ENCODE measurements at places on chromosomes 6 and 20.

- H3K27me3 ChIP-seq = no peaks in the 10 kb centered on the region
- H3K27ac ChIP-seq = no peak overlapping the region
- no peaks in the 10 kb centered on the region for H3K4me1 ChIP-seq
- no peak overlapping the region for H3K4me3 ChIP-seq
Measured at GRCh38 chr6:92521553-92521952, 897.8 kb downstream of the EPHA7 start.

DNA sequence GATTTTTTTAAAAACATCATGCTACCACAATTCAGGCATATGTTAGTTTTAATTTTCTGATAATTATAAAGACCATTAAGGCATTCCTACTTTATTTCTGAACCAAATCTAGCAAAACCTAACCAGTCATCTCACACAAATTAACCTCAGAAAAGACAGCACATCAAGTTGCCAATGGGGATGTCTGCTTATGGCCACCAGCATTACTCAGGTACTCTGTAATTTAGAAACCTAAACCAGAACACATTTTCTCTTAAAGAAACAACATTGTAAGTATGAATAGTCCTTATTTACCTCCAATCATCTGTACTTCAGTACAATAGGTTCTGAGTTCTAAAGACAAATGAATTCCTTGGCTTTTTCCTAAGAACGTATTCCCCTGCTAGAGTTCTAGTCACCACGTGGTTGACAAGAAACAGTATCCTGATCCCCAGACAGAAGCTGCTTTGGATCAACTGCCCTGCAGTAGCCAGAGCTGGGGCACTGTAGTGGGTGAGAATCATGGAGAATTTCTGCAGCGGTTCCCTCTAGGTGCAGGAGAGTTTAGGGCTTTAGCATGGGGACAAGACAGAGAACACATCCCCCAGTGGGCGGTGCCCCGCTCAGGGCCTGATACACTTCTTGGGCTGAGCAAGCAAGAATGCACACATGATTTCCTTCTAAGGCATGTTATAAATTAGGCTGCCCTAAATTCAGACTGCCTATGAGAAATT is 15.4 kb downstream of the GCLC start:
- no peaks in the 10 kb centered on the region for H3K27me3 ChIP-seq
- H3K27ac ChIP-seq = peak overlapping the region; percentile 90
- no peak overlapping the region for H3K4me3 ChIP-seq
- no peak for DNase-seq
- H3K36me3 ChIP-seq = no peaks in the 10 kb centered on the region

DNA sequence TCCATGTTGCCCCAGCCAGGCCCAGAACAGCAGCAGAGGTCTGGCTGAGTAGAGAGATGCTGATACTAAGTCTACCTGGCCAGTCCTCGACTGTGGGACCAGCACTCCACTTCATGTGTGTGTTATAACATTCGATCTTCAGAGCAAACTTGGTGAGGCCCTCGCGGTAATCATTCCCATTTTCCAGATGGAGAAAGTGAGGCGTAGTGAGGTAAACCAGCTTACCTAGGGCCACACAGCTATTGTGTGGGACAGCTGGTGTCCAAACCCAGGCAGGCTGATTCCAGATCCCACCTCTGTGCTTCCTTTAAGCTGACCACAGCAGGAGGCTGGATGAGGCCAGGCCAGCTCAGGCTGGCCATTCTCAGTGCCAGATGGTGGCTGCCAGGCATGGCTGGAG is 47.7 kb upstream of the SLC32A1 start:
- no peaks in the 10 kb centered on the region for H3K36me3 ChIP-seq
- peaks cover 71% of the 10 kb centered on the region for H3K27me3 ChIP-seq

DNA sequence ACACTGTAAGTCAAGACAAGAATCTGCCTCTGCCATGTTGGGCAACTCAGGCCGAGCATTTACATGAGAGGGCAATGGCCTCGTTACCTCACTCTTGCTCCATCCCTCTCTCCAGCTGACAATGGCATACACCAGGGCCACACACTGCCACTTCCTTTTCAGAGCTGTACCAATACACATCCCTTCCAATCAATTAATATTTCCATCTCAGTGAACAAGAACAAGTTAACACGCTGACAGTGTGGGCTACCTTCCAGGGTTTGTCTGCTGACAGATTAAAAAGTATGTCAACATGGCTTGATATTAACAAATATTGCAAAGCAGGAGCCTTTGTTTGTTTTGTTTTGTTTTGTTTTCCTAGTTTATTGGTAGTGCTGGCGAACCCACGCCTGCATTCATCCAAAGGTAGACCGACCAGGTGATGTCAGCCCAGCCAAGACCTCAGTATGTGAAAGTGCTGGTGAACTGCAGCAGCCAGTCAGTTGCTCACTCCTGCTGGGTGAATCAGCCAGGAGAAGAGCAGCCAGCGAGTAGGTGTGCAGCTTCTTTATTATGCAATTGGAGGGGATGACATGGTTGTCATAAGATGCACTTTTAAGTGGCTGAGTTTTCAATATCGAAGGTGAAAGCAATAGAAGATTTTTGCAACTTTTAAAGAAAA is 487.3 kb upstream of the JARID2 start:
- no peak overlapping the region for H3K27ac ChIP-seq
- no peaks in the 10 kb centered on the region for H3K27me3 ChIP-seq

GRCh38 chr20:2108987-2109386 is 7.4 kb downstream of the STK35 start:
- no peak overlapping the region for H3K4me3 ChIP-seq
- no peak for DNase-seq
- peaks cover 30% of the 10 kb centered on the region for H3K4me1 ChIP-seq
- H3K36me3 ChIP-seq = peaks cover 14% of the 10 kb centered on the region
- no peak overlapping the region for H3K27ac ChIP-seq

GRCh38 chr20:36519012-36519719 is 22.2 kb upstream of the MYL9 start:
- no peak overlapping the region for H3K4me3 ChIP-seq
- H3K27ac ChIP-seq = no peak overlapping the region
- no peaks in the 10 kb centered on the region for H3K27me3 ChIP-seq
- no peak for DNase-seq
- no peaks in the 10 kb centered on the region for H3K4me1 ChIP-seq

DNA sequence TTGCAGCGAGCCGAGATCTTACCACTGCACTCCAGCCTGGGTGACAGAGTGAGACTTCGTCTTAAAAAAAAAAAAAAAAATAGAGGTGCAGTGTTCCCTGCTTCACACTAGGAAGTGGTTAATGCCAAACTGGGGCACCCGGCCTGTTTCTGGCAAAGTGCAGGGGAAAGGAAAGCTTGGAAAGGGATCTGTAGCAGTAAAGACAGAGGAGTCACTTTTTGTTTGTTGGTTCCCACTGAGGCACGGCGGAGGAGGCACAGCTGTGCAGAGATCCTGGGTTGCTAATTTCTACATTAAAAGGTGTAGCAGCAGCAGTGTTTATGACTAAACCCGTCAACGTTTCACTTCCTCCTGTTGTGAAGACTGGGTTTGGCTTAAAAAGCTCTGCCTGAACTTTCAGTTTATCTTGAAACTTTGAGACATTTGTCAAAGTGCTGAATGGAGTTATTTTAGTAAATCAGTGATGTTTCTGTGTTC is 125.6 kb downstream of the CARMIL1 start:
- H3K4me1 ChIP-seq = peaks cover 17% of the 10 kb centered on the region
- DNase-seq = no peak
- no peaks in the 10 kb centered on the region for H3K27me3 ChIP-seq
- H3K27ac ChIP-seq = peak overlapping the region; percentile 72
- H3K4me3 ChIP-seq = no peak overlapping the region

- H3K4me1 ChIP-seq = peaks cover 5% of the 10 kb centered on the region
- no peak overlapping the region for H3K4me3 ChIP-seq
- no peak overlapping the region for H3K27ac ChIP-seq
- H3K36me3 ChIP-seq = no peaks in the 10 kb centered on the region
Measured at GRCh38 chr20:38166703-38167233, 1.7 kb upstream of the TGM2 start.

- no peak for DNase-seq
- H3K4me3 ChIP-seq = no peak overlapping the region
- H3K4me1 ChIP-seq = no peaks in the 10 kb centered on the region
- peaks cover 17% of the 10 kb centered on the region for H3K27me3 ChIP-seq
- no peak overlapping the region for H3K27ac ChIP-seq
Measured at GRCh38 chr20:59902470-59902869, 31.0 kb downstream of the SYCP2 start.

DNA sequence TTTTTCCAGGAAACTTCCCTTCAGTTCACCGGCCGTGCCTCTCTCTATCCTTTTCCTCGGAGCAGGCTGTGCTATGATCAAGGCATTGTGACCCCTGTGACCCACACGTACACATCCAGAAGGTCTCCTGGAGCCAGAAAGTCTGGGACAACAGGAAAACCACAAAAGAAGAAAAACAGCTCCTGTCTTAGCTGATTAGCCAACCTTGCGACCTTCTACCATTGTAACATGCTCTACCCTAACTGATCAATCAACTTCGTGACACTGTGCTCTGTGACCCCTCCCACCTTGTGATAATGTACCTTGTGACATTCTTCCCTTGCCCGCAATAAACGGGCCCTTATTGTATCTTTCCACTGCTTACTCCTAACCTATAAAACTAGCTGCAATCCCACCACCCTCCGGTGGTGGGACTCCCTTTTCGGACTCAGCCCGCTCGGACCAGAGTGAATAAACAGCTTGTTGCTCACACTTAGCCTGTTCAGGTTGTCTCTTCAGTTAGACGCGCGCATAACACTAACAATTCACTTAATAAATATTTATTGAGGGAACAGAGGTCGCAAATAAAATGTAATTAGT is 24.2 kb downstream of the ZNF311 start:
- DNase-seq = peak; percentile 63
- peak overlapping the region; percentile 91 for H3K4me3 ChIP-seq
- peaks cover 1% of the 10 kb centered on the region for H3K36me3 ChIP-seq
- H3K27me3 ChIP-seq = peaks cover 3% of the 10 kb centered on the region
- H3K4me1 ChIP-seq = peaks cover 42% of the 10 kb centered on the region

- peaks cover 8% of the 10 kb centered on the region for H3K4me1 ChIP-seq
- H3K27ac ChIP-seq = no peak overlapping the region
- DNase-seq = peak; percentile 66
- H3K36me3 ChIP-seq = no peaks in the 10 kb centered on the region
Measured at GRCh38 chr6:112780498-112781096, 433.5 kb downstream of the RFPL4B start.

GRCh38 chr20:20491784-20492264 is 123.9 kb downstream of the INSM1 start:
- peak overlapping the region; percentile 6 for H3K4me3 ChIP-seq
- peaks cover 54% of the 10 kb centered on the region for H3K4me1 ChIP-seq
- no peak for DNase-seq
- H3K27ac ChIP-seq = peak overlapping the region; percentile 98
- H3K36me3 ChIP-seq = peaks cover 15% of the 10 kb centered on the region
- no peaks in the 10 kb centered on the region for H3K27me3 ChIP-seq

DNA sequence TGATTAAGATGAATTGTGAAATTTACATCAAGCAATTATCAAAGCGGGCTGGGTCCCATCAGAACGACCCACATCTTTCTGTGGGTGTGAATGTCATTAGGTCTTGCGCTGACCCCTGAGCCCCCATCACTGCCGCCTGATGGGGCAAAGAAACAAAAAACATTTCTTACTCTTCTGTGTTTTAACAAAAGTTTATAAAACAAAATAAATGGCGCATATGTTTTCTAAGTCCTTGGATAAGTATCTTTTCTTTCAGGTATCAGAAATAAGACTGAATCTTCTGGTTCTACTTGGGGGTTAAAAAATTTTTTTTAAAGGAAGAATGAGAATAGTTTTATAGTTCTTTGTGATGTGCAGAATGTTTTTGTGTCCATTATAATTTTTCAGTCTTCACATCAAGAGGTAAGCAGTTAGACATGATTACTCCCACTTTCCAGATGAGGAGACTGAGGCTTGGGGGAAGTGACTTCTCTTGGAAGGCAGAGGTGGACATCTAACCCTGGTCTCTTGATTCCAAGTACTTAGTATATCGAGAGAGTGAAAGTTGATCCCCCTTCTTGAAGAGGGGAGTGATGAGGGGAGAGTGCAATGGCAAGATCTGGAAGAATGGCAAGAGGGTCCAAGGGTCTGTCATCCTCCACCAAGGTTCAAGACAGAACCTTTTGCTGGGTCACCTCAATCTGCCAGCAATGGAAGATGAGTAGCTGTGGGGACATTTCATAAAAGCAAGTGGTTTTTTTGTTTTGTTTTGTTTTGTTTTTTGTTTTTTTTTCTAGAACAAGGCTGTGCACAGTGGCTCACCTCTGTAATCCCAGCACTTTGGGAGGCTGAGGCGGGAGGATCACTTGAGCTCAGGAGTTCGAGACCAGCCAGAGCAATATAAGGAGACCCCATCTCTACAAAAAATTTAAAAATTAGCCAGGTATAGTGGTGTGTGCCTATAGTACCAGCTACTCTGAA is 42.8 kb upstream of the TTPAL start:
- DNase-seq = no peak
- no peak overlapping the region for H3K27ac ChIP-seq
- H3K27me3 ChIP-seq = no peaks in the 10 kb centered on the region

- no peak overlapping the region for H3K27ac ChIP-seq
- DNase-seq = no peak
- H3K4me3 ChIP-seq = no peak overlapping the region
- peaks cover 8% of the 10 kb centered on the region for H3K4me1 ChIP-seq
- no peaks in the 10 kb centered on the region for H3K27me3 ChIP-seq
- peaks cover 36% of the 10 kb centered on the region for H3K36me3 ChIP-seq
Measured at GRCh38 chr6:145892026-145892425, 72.1 kb downstream of the SHPRH start.

DNA sequence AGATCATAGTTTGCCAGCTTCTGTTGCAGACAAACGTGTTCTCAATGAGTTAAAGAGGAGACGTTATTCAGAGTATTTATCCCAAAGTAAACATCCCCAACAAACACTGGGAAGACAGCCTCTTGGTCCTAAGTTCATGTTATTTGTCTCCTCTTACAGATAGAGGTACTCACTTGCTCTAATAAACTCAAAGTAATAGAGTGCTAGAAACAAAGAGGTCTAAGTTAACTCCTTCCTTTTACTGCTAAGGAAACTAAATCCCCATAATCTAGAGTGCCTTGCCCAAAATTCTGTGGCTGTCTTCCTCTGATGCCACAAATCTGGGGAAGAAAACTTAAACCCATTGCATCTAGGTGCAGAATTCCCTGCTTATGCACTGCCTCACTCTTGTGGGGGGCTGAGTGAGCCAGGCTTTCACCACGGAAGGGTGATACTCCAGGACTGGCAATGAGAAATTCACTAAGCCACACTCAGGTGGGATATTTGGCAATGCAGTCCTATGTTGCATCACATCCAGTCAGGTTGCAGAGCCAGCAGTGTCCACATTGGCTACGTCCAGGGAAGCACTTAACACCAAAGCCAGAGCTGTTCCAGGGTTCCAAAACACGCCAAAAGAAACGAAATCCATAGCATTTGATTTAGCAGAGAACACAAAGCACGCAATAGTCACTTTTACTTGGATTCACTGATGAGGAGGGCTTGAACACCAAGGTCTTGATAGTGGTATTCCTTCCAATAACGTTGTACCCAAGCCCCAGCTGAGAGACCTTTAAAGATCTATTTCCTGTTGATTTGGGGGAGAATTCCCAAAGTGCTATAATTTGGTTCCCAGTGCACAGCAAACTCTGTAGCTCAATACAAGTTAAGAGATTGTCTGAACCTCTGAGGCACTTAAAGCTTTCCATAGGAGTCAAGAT is 81.0 kb upstream of the FOXQ1 start:
- no peak overlapping the region for H3K27ac ChIP-seq
- H3K4me3 ChIP-seq = no peak overlapping the region
- no peak for DNase-seq
- H3K4me1 ChIP-seq = peaks cover 15% of the 10 kb centered on the region

GRCh38 chr20:34938466-34939163 is 17.0 kb downstream of the GSS start:
- H3K4me3 ChIP-seq = no peak overlapping the region
- no peak overlapping the region for H3K27ac ChIP-seq
- DNase-seq = no peak
- H3K4me1 ChIP-seq = no peaks in the 10 kb centered on the region
- H3K36me3 ChIP-seq = peaks cover 15% of the 10 kb centered on the region
- no peaks in the 10 kb centered on the region for H3K27me3 ChIP-seq

Data from progenitor cell of endocrine pancreas (in vitro differentiated cells).